ENCODE measurements at places on chromosomes 16 and 17.

DNA sequence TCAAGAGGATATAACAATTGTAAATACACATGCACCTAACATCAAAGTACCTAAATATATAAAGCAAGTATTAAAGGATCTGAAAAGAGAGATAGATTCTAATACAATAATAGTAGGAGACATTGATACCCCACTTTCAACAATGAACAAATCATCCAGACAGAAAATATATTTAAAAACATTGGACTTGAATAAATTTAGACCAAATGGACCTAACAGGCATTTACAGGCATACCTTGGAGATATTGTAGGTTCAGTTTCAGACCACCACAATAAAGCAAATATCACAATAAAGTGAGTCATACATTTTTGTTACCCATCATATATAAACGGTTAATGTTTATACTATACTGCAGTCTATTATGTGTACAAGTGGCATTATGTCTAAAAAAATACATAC, 104.0 kb downstream of the BRIP1 start:
- no peak for DNase-seq

DNA sequence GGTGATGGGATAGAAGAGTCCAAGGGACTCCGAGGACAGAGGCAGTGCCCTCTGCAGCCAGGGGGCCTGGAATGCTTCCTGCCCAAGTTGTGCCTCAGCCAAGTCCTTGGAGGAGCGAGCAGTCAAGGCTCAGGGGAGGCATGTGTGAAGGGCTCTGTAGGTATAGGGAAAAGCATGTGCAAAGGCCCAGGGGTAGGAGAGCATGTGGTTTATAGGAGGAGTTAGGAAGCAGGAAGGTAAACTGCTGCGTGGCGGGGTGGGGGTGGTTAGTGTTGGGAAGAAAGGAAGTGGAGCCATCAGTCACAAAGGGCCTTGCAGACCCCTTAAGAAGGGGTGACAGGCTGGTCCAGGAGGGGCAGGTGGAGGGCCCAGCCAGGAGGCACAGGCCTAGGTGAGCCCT, 7.2 kb downstream of the POLR3E start:
- no peak for DNase-seq

DNA sequence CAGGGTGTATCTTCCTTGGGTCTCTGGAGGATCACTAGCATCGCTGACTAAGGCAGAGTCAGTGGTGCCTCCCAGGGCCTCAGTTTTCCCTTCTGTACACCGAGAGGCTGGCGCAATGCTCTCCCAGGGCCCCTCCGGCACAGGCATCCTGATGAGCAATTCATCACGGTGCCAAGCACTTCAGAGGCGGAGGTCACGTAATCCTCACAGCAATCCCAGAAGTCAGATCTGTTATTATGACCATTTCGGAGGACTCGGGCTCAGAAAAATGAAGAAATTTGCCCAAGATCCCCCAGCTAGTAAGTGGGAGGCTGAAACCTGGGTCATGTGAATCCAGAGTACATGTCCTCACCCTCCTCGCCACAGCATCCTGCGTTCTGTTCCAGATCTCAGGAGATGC, 46.5 kb downstream of the AIPL1 start:
- DNase-seq, result no peak

DNA sequence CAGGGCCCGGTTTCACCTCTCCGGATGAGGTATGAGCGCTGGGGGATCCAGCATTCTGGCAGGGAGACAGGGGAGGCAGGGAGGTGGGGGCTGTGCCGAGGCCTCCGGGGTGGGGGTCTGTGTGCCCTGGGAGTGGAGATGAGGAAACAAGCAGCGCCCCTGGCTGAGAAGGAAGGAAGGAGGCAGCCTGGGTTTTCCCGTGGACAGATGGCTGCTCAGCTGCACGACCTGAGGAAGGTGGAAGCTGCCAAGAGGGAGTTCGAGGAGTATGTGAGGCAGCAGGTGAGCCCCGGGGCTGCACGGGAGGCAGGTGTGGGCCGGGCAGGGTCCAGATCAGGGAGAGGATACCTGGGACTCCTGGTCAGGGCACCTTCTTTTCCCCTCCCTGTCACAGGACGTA, 4.3 kb downstream of the RNF112 start:
- no peak for DNase-seq

DNA sequence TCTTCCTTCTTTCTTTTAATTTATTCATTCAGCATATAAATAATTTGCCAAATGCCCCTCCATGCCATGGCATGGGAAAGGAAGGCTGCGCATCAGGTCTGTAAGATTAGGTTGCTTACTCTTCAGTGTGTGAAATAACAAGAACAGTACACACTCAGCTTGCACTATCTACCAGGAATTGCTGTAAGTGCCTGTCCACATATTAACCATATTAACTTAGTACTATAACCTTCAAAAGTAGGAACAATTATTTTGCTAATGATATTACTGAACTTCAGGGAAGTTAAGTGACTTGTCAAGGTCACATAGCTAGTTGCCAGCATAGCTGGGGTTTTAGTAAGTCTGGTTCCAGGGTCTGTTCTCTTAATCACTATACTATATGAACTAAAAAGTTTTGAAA, 89.2 kb upstream of the PMFBP1 start:
- DNase-seq, result no peak

DNA sequence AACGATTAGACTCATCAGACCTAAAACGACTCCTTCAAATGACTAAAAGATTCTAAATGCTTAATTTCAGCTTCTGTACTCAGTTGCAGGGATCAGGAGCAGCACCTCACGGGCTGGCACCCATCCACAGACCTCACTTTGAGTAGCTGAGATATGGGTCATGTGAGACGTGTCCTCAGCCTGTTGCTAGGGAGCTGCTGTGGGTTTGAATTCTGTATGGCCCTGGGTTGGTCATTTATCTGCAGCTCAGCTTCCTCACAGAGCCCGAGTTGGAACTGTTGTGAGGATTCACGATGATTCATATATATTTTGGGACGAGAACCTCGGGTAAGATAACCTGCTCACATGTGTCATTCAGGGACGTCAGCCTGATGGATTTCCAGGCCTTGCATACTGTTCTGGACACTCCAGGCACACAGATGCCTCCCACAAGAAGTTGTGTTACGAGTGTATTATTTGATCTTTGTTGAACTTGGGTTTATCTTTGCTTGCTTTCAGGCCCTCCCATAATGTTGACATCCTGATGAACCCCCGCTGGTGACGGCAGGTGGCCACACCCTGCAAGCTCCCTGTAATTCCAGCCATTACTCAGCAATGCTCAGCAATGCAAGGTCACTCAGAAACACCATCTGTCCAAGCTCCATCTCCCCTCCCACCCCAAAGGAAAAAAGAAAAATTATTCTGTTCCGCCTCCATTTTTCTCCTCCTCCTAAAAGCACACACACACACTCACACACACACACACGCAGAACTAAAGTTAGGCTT, 137.6 kb downstream of the RBFOX3 start:
- DNase-seq, result no peak

GRCh38 chr16:87791295-87792204, 25.8 kb upstream of the KLHDC4 start:
- DNase-seq, result no peak

DNA sequence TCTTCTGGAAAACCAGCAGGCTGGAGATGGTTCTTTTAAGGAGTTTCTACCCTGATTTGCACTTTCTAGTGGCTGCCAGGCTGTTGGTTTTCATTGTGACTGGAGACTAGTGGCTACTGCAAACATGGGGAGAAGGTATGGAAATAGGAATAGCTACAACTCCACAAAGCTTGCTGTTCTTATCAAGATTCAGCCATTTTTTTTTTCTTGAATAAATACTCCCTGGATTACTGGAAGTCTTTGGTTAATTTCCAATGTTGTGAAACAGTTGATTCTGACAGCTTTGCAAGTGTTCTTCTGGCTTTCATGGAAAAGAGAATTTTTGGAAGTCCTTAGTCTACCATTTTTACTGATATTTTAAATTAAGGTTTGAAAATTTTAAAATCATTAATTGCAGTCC, 277.7 kb downstream of the HS3ST3A1 start:
- no peak for DNase-seq

DNA sequence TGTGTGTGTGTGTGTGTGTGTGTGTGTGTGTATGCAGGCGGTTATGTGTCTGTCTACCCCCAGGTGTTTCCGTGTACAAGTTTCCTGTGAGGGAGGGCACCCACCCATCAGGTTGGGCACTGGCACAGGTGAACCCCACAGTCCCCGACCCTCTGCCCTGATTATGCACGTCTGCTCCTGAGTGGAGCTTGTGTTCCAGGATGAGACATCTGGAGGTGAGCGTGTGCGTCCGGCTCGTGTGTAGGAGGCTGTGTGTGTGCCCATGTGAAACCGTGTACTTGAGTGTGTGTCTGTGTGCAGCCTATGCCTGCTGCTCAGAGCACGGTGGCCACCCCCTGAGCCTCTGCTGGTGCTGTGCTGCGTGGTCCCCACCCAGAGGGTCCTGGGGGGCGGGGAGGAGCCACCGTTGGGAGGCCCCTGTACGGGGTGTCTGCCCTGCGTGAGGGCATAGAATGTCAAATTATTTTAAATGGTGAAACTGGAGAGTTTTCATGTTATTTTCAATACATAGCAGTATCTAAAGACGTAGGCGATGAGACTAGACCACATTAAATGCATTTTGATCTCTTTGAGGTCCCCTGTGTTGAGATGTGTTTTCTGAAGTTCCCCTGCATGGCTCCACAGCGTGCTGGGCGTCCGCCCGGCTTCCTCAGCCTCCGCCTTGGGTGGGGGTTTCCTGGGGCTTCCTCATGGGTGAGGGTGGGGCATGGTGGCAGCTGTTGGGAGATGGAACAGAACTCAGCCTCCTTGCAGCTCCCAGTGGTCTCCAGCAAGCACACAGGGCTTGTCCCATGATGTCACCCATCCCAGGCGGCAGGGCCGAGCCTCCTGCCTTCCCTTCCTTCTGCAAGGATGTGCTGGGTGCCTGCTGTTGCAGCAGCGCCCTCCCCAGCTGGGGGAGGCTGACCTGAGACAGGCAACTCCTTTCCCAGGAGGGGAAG, 43.4 kb downstream of the KCNJ12 start:
- no peak for DNase-seq

- peak; percentile 70 for DNase-seq
These were observed 948 bp downstream of the UTP18 start for GRCh38 chr17:51261024-51261963.

DNA sequence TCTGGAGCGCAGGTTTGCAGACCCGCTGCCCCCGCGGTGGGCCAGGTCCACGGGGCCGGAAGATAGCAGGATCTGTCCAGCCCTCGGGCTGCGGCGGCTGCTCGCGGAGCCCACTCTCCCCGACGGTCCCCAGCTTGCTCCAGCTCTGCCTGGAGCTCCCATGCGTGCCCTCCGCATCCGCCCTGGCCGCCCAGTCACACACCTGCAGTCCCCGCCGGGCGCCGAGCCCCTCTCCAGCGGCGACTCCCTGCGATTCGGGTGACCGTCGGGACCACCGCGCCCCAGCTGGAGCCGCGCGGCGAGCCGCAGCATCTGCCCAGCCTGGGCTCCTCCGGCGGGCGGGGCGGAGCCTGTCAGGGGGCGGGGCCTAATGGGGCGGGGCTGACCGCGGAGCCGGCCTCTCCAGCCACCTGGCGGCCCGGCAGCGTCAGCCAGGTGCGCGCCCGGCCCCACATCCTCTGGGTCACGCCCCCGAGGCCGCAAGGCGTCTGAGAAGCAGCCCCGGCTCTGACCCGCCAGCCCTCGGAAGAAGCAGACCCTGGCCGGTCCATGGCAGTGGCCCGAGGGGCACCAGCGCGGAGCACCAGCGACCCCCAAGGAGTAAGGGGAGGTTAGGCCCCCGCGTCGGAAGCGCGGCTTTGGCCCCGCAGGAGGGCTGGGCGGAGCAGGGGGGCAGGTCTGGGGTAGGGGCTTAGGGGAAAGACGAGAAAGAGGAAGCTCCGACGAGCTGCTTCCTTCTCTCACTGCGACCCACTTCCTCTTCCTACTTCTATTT, at the start of gene PIK3R5:
Gene PIK3R5, minus strand, starts transcription at position 314 of the 775 bp plus-strand sequence. CDS start 54,213 bp downstream, outside the sequence.
- DNase-seq, result no peak

DNA sequence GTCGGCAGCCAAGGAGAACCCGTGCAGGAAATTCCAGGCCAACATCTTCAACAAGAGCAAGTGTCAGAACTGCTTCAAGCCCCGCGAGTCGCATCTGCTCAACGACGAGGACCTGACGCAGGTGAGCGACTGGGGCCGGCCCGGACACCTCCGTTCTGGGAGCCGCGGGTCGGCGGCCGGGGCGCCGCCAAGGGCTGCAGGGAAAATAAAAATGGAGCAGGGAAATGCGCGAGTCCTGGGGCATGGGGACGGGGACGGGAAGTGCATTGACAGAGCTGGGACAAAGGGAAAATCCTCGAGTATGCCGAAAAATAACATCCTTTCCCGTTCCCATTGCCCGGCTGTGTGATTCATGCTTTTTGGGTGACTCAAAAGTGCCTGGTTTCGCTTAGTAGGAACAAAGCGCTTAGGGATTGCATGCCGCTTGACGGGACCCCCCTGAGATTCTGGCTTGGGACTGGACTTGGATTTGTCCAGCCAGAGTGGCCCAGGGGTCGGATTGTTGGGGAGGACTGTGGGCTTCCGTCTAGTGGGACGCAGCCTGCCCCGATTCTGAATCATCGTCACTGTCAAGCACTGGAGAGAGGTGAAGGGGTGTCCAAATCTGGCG, 699 bp downstream of the MPRIP start:
- DNase-seq, result no peak

DNA sequence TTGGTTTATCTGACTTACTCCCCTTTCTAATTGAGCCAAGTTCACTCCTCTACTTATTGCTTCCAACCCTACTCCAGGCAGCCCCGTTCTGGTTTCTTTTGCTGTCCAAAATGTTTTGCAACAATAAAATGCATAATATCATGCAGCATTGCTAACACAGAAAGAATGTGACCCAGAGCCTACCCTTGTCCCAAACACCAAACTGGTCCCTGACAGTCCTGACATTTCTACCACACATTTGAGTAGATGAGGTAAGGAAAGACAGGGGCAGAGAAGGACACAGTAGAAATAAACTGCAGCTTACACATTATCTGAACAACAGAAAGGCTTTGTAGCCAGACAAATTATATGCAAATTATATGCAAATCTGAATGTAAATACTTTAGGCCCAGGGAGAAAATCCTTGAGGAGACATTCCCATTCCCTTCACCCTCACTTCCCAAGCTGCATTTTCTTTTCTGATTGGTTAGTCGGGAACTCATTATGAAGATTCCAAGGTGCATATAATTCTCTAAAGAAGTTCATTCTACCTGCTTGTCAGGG, 31.6 kb downstream of the SOX9 start:
- DNase-seq, result no peak

DNA sequence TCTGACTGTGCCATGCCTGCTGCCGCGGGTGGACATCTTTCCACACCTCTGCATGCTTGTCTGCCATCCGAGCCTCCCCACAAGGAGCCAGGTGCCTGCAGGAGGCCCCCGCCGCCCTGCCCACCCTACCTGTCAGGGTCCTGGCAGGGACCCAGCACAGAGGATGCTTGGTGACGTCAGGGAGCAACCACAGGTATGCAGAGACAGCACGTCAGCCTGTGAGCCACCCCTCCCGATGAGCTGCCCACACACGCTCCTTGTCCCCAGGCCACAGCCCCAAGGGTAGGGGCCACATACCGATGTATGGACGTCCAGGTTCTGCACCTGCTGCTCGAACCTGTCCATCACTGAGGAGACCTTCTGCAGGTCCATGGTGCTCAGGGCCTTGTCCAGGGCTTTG, 10.6 kb downstream of the CHMP1A start:
- DNase-seq, result no peak

- DNase-seq, result no peak
These were observed 12.0 kb downstream of the ACE start for GRCh38 chr17:63488851-63489250.
